A549 (cell line): ENCODE measurements at places on chromosomes 3 and 15. TPM values are rescaled to one million over a fixed set of nuclear protein-coding genes. Genes with fewer than 3 reads are reported as not detected.

ZNF860 gene
- polyA plus RNA-seq = 1.3 to 1.6 TPM (median 1.6 TPM) in 3 replicates

COL6A5 gene
- not detected in 3 replicates for polyA plus RNA-seq

STRA6 gene
- 60.6 to 76.4 TPM (median 70.2 TPM) in 3 replicates for polyA plus RNA-seq

STRIT1 gene
- not detected in 3 replicates for polyA plus RNA-seq

MAGEL2 gene
- not detected in 3 replicates for polyA plus RNA-seq

MBD4 gene
- 26.4 to 32.7 TPM (median 31.4 TPM) in 3 replicates for polyA plus RNA-seq

MST1R gene
- 5.9 to 6.1 TPM (median 6.0 TPM) in 3 replicates for polyA plus RNA-seq

CYP11A1 gene
- polyA plus RNA-seq = 0.06 TPM in 1 of 3 replicates, not detected in the others

MEX3B gene
- polyA plus RNA-seq = 3.0 to 4.6 TPM (median 4.2 TPM) in 3 replicates

TNNC1 gene
- polyA plus RNA-seq = 2.6 to 3.3 TPM (median 2.8 TPM) in 3 replicates

PRSS50 gene
- not detected in 3 replicates for polyA plus RNA-seq

SLC24A5 gene
- not detected in 3 replicates for polyA plus RNA-seq

TRPM1 gene
- not detected in 3 replicates for polyA plus RNA-seq

ANKUB1 gene
- polyA plus RNA-seq = not detected in 3 replicates

PFN2 gene
- 201 to 231 TPM (median 222 TPM) in 3 replicates for polyA plus RNA-seq

FGF12 gene
- 0.57 to 0.88 TPM (median 0.63 TPM) in 3 replicates for polyA plus RNA-seq

SHC4 gene
- polyA plus RNA-seq = 0.08 to 0.30 TPM (median 0.20 TPM) in 3 replicates

C3orf52 gene
- 7.0 to 7.7 TPM (median 7.5 TPM) in 3 replicates for polyA plus RNA-seq

DNAH12 gene
- 0.05 to 0.13 TPM (median 0.05 TPM) in 3 replicates for polyA plus RNA-seq

MKRN2OS gene
- not detected in 3 replicates for polyA plus RNA-seq

SORD gene
- 34.8 to 40.6 TPM (median 37.6 TPM) in 3 replicates for polyA plus RNA-seq

CPLX3 gene
- not detected in 3 replicates for polyA plus RNA-seq

SLC27A2 gene
- polyA plus RNA-seq = 36.0 to 45.2 TPM (median 39.7 TPM) in 3 replicates

SNX1 gene
- polyA plus RNA-seq = 81.8 to 87.3 TPM (median 86.7 TPM) in 3 replicates

PRKAR2A gene
- polyA plus RNA-seq = 17.2 to 18.8 TPM (median 18.4 TPM) in 3 replicates

SACM1L gene
- 21.1 to 24.9 TPM (median 22.6 TPM) in 3 replicates for polyA plus RNA-seq

VILL gene
- 0.04 to 0.08 TPM (median 0.05 TPM) in 3 replicates for polyA plus RNA-seq

QTRT2 gene
- polyA plus RNA-seq = 23.5 to 26.8 TPM (median 23.8 TPM) in 3 replicates

TM4SF18 gene
- polyA plus RNA-seq = 49.7 to 57.7 TPM (median 51.3 TPM) in 3 replicates

SCN11A gene
- polyA plus RNA-seq = 0.01 TPM in 1 of 3 replicates, not detected in the others

CFAP100 gene
- polyA plus RNA-seq = not detected in 3 replicates

TUSC7 gene
- not detected in 3 replicates for polyA plus RNA-seq

SLC7A14 gene
- polyA plus RNA-seq = not detected in 3 replicates

SMCO1 gene
- polyA plus RNA-seq = not detected in 3 replicates

P2RY13 gene
- not detected in 3 replicates for polyA plus RNA-seq

ERICH6 gene
- 0.12 to 0.18 TPM in 2 of 3 replicates, not detected in the other for polyA plus RNA-seq

CHRNA5 gene
- 29.8 to 31.7 TPM (median 30.7 TPM) in 3 replicates for polyA plus RNA-seq

RASGRF1 gene
- 0.07 to 0.26 TPM (median 0.21 TPM) in 3 replicates for polyA plus RNA-seq

SLC22A13 gene
- 0.08 to 0.16 TPM (median 0.13 TPM) in 3 replicates for polyA plus RNA-seq

CCR3 gene
- polyA plus RNA-seq = not detected in 3 replicates

GPR176 gene
- 7.1 to 8.1 TPM (median 8.1 TPM) in 3 replicates for polyA plus RNA-seq

ARHGEF26 gene
- polyA plus RNA-seq = 5.6 to 6.0 TPM (median 5.8 TPM) in 3 replicates
